Activated CD4-positive, alpha-beta T cell treated with anti-CD3 and anti-CD28 coated beads for 36 hours (primary cell): ENCODE measurements at places on chromosomes 2 and 18. TPM values are rescaled to one million over a fixed set of nuclear protein-coding genes. Genes with fewer than 3 reads are reported as not detected.

DNA sequence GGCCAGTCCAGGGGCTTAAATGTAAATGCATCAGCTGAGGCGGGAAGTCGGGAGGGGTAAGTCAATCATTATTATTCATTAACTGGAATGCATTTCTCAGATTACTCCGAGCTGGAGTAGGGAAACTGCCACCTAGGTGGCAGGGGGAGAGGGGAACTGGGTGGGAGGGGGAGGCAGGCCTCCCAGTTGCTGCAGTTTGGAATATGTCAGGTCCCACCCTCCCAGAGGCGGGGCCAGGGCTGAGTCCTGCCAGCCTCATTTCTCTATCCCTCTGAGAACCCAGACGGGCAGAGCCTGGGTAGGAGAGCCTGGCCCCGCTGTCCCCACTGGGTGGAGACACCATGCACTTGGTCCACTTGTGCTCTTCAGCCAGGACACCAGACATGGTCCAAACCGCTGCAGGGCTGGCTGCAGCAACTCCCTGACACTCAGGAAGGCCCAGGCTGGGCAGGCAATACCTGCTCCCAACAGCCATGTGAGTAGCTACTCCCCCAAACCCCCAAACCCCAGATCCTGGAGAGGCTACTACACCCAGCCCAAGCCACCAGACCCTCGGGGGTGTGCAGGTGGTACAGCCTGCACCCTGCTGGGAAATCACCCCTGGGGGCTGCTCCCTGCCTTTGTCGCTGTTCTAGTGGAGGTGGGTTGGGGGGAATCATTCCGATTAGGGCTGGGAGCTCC lies at the start of gene GPBAR1:
Gene GPBAR1, plus strand, starts transcription at position 274 of the 681 bp plus-strand sequence. CDS start 1,710 bp downstream, outside the sequence.
- DNase-seq: no peak

DNA sequence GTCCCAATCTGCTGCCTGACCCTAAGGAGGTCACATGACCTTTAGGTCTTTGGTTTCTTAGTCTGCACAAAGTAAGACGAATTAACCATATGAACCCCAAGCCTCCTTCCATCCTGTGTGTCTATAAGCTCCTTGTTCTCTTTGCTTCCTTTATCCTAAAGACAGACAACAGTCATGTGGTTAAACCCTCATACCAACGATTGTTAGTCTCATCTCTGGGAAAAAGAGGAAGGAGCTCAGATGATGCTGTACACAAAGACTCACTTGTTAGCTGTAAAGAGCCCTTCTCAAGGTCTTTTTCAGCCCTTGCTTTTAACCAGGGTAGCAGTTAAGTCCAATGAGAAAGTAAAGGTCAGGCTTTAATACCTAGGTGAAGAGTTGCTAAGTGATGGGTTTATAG lies 443.7 kb downstream of the TNS1 start:
- DNase-seq: no peak

- no peak for DNase-seq
Observed at GRCh38 chr2:186883666-186884065, 34.7 kb upstream of the ZSWIM2 start.

Gene SETBP1
- 6.3 TPM for total RNA-seq

Gene THSD7B
- total RNA-seq: not detected

- DNase-seq: no peak
Observed at GRCh38 chr2:239444626-239445577, 44.1 kb upstream of the HDAC4 start.

Gene CREG2
- not detected for total RNA-seq

DNA sequence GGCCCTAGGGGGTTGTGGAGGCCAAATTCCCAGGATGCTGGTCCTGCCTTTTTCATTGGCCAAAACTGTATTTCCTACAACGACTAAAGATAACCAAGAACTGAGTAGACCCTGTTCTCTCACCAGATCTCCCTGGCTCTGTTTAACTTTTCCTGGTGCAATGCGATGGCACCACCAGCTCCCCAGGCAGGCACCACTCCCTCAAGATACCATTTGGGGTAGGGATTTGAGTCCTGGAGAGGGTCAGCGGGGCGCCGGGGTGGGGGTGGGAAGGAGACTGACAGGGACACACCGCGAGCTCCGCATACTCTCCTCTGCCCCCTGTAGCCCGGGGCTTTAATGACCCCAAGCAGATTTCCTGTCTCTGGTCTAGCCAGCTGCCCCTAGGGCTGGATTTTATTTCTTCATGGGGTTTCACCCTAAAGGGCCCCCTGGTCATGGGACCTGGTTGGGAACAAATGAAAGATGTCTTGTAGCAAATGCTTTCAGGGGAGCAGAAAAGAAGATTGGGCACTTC lies 7.3 kb downstream of the SIX2 start:
- DNase-seq: no peak

DNA sequence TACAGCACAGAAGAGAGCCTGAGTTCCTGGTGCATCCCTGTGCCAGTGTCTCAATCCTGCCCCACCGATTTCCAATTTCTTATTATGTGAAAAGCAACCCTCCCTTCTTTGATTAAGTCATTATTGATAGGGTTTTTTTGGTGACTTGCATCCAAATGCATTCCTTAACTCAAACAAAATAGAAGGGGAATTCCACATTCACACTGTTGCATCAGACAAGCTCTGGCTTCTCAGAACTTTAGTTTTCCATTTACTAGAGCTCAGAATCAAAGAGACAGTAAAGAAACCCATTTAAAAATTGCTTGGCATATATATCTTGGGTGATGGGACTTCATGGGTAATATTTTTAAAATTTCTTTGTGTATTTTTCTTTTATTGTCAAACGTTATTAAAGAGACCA lies 13.8 kb upstream of the TMEM200C start:
- no peak for DNase-seq

- no peak for DNase-seq
Observed at GRCh38 chr2:48169141-48169592, 262.9 kb upstream of the FBXO11 start.

DNA sequence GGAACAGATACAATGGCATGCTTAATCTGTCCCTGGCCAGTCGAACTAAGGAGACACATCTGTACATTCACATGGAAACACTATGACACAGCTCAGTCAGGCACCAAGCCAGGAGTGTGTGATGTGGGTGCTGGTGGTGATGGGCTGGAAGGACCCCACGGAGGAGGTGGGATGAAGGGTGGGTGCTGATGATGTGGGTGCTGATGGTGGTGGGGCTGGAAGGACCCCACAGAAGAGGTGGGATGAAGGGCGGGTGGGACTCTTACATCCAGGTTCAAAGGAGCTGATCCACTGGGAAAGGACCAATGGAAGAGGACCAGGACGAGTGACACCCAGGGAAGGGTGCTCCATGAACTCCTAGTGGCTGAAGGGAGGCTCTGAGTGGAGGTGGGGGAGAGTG lies 34.8 kb upstream of the ACAA2 start:
- DNase-seq: no peak

- DNase-seq: peak; percentile 76
Observed at GRCh38 chr2:203814661-203815540, 52.7 kb upstream of the CTLA4 start.

DNA sequence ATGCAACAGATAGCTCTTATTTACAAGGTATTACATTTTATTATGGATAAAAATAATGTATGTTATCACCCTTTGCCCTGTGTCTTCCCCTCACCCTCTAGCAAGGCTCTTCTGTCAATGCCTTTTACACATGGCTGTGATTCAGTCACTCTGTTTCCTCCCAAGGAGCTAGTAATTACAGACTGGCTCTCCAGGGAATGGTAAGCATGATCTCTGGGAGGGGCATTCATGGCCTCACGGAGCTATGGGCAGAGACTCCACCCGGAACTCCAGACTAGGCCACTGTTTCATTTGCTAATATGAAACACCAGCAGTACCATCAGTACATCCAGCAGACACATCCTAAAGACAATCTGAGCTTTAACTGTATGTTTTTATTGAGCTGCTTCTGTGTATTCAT lies 410.9 kb upstream of the CYRIA start:
- no peak for DNase-seq

Gene POTEJ
- not detected for total RNA-seq
